ENCODE measurements at places on chromosomes 5 and 9. TPM values are rescaled to one million over a fixed set of nuclear protein-coding genes. Genes with fewer than 3 reads are reported as not detected.

DNA sequence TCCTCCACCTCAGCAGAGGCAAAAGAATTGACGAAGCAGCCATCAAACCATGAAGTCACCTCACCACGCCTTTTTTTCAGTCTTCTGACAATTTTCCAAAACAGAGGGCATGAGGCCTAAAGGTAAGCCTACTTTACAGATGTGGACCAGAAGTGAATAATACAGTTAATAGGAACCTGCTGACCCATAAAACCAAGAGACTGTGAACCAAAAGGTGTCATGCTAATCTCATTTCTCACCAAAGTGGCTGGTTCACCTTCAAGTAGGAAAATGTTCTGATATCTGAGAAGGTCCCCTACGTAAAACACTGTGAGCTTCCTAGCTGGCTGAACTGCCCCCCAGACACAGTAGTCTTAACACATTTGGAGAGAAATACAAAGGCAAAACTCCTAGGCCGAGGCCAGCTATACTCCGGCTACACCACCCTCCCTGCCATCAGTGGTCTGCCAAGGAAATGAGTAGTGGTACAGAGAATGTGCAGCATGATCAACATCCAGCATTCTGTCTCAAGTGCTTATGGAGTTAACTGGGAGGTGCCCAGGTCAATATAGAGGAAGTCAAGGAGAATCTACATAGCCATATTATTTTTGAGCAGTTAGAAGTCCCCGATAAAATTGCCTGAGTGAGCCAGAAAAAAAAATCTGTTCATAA, 19.3 kb upstream of the F2RL2 start:
- no peak for DNase-seq

DNA sequence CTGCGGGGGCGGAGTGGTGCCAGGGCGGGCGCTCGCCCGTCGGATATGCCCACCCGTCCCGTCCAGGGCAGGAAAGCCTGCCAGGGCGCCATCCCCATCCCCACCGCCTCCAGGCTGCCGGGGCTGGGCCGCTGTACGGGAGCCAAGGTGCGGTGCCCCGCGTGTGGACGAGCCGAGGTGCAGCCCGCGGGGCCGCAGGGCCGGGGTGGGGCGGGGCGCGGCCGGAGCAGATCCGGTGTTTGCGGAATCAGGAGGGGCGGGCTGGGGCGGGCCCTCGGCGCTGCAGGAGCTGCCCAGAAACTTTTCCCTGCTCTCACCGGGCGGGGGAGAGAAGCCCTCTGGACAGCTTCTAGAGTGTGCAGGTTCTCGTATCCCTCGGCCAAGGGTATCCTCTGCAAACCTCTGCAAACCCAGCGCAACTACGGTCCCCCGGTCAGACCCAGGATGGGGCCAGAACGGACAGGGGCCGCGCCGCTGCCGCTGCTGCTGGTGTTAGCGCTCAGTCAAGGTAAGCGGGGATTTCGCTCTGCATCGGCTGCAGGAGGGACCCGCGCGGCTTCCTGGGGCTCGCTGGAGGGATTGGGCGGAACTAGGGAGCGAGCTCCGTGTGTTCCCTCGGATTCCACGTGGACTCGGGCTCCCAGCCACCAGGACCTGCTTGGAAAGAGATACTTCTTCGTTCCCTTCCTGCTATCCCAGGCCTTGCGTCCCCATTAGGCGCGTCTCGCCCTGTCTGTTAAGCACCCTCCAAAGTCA, at the start of gene ITGA2:
Gene ITGA2 (plus strand): TSS at position 328 of the 756 bp plus-strand sequence. CDS start 117 bp downstream, at position 445.
- DNase-seq = peak; percentile 57

DNA sequence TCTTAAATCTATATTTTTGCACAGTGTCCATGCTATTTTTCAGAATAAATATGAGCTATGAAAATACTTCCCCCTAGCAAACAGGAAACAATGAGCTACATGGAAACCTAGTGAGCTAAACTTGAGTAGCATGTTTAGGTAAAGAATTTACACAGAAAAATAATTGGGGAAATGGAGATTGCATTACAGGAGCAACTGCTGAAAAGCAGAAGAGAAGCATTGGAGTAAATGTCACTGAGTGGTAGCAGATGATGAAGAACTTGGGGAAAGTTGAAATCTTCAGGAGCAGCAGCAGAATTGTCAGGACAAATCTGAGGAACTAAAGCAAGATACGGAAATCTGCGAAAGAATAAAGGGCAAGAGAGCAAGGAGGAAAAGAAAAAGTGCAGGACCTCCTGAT, 610.3 kb downstream of the TLE1 start:
- no peak for DNase-seq

The FST gene
- 2.0 TPM for total RNA-seq

- DNase-seq = no peak
Observed at GRCh38 chr5:89292487-89292886, 409.5 kb upstream of the MEF2C start.

DNA sequence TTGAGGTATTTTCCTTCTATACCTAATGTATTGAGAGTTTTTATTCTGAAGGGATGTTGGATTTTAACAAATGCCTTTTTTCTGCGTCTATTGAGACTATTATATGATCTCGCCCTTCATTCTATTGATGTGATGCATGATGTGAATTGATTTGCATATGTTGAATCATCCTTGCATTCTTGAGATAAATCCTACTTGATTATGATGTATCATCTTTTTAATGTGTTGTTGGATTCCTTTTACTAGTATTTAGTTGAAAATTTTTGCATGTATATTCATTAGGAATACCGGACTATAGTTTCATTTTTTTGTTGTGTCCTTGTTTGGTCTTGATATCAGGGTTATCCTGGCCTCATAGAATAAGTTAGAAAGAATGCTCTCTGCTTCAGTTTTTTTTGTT, 169.7 kb downstream of the NPR3 start:
- no peak for DNase-seq

- DNase-seq = no peak
Observed at GRCh38 chr9:125407432-125407973, 145.9 kb downstream of the GAPVD1 start.

The LECT2 gene
- not detected for total RNA-seq

The C1QTNF2 gene
- 3.0 TPM for total RNA-seq

GRCh38 chr9:91816356-91816755, 133.7 kb downstream of the ROR2 start:
- no peak for DNase-seq

DNA sequence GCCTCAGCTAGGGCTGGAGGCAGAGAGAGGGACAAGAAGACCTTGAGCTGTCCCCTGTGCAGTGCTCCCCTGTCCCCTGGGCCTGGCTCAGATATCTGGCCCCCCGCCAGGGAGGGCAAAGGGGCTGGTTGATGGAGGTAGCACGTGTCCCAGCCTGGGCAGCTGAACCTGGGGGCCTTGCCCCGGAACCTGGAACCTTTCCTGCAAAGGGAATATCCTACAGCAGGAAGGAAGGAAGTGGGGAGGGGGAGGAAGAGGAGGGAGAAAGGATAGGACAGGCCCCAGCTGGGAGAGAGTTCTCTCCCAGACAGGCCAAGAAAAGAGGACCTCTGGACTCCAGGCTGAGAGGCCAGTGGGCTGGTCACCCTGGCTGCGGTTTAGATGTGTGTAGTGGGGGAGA, 27.6 kb upstream of the PSD2 start:
- DNase-seq = peak; percentile 27

The BNC2 gene
- 23.2 TPM for total RNA-seq

DNA sequence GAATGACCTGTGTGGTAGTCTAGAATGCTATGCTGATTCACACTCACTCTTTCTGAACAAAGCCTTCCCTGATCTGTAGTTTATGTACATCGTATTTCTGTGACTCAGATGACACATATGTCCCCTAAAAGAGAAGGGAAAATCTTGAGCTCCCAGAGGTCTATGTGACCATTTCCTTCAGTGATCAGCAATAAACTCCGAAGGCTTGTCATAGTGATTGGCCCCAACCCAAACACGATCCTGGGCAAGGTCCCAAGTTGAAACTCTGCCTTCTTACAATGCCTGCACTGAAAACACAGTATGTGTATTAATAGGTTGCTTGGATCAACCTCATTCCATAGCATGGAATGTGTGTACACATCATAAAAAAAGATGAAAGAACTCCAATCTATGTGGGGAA, 685.8 kb downstream of the MAT2B start:
- DNase-seq = peak; percentile 85

- no peak for DNase-seq
Observed at GRCh38 chr5:41219658-41220269, 6.4 kb upstream of the C6 start.

GRCh38 chr9:87206064-87206661, 258.9 kb upstream of the GAS1 start:
- DNase-seq = no peak

GRCh38 chr5:305050-305449, 16.5 kb upstream of the AHRR start:
- DNase-seq = no peak

GRCh38 chr9:8858596-8859161, 1059.1 kb upstream of the DMAC1 start:
- DNase-seq = peak; percentile 60

GRCh38 chr9:129040113-129040643, 3.8 kb downstream of the MIGA2 start:
- no peak for DNase-seq

DNA sequence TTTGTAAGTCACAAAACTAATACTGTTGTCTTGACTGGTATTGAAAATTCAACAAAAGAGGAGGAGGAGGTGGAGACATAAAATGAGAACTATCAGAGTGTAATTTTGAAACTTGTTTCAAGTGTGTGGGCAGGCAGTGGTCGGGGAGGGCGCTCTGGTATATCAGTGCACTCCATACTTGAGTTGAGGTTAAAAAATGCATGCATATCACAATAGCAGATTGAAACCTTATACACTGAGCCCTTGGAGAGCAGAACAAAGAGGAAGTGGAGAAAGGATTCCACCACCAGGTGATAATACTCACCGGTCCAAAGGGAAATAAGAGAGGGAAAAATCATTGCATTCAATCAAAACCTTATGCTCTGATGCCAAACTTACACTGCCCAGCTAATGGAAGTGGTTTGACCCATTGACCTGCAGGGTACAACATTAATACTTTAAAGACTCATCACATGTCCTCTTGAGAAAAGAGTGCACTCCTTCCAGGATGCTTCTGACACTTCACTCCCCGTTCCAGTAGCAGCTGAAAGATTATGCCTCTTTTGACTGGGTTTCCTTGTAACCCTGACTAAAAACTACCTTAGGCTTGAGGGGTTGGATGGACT, 79.5 kb upstream of the FAM169A start:
- no peak for DNase-seq

GRCh38 chr9:127825319-127826051, 22.8 kb downstream of the FPGS start:
- peak; percentile 64 for DNase-seq

The GMCL2 gene
- total RNA-seq = not detected

The NOXA1 gene
- 10.1 TPM for total RNA-seq

The PCDHGA9 gene
- 4.8 TPM for total RNA-seq

The IL3 gene
- total RNA-seq = not detected

DNA sequence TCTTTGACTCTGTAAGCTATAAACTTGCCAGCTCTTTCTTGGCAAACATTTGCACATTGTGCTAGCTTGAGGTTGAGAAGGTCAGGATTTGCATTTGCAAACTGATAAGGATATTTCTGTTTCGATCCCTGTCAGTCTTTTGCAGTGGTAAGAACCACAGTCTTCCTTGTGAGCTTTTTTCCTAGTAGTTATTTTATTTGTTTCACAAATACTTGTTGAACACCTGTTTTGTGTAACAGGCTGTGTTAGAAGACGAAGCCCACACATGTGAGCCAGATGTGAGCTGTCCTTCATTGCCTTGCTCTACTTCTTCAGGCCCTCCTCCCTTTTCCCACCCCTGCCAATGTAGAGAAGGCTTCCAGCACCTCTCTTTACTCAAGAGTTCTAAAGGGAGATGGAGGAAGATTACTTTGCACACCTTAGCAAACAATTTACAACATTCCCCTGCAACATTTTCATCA, 327.0 kb upstream of the KLF4 start:
- no peak for DNase-seq

- DNase-seq = no peak
Observed at GRCh38 chr9:112323378-112323854, 10.0 kb downstream of the PTBP3 start.

GRCh38 chr5:66898241-66898995, 298.2 kb downstream of the CD180 start:
- DNase-seq = no peak

GRCh38 chr9:33676746-33677505, 118.4 kb upstream of the PRSS3 start:
- peak; percentile 71 for DNase-seq

The ZNF367 gene
- 3.3 TPM for total RNA-seq

The ANXA2R gene
- total RNA-seq = 5.2 TPM

- no peak for DNase-seq
Observed at GRCh38 chr5:36638056-36638455, 31.6 kb downstream of the SLC1A3 start.

- no peak for DNase-seq
Observed at GRCh38 chr5:42604171-42604711, 152.4 kb upstream of the CCDC152 start.

- no peak for DNase-seq
Observed at GRCh38 chr9:20990867-20991266, 40.6 kb downstream of the HACD4 start.

DNA sequence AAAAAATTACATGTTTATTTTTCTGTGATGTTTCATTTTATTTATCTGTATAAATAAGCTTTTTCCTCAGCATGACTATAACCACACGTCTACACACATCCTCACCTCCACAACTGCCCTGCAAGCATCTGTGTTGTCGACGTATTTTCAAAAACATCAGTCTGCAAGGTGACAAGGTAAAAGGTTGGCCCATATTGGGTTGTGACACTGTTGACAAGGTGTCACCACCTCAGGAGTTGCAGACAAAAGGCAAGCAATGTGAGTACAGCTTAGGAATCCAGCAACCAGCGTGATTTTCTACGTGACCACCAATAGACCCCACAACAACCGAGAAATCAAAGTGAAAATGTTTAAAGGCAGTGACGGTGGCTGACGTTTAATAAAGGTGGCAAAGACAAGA, 187.6 kb downstream of the PARP8 start:
- no peak for DNase-seq

GRCh38 chr5:113427871-113428574, 6.8 kb downstream of the TSSK1B start:
- DNase-seq = no peak

The LCN10 gene
- total RNA-seq = not detected

The CCL28 gene
- 7.7 TPM for total RNA-seq

DNA sequence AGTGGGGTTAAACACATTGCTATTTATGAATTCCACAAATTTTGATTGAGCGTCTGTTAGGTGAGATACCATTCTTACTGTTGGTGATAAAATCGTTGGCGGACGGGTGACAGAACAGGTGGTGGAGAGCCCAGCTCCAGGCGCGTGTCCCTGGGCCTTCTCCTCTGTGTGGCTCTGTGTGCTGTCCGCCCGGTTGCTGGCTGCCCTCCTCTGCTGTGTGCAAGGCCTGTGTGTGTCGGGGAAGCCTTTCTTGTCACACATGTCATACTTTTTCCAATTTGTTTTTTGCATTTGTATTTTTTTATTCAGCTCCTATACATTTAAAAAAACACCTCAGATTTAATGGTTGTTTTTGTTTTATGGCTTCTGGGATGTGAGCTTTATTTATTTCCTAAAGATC, 33.9 kb downstream of the TENT4A start:
- no peak for DNase-seq

The PIP5K1B gene
- 28.2 TPM for total RNA-seq

GRCh38 chr5:61177716-61178115, 15.4 kb upstream of the SMIM15 start:
- no peak for DNase-seq

All from lung (tissue), 17 donors.